ENCODE measurements at places on chromosomes 3 and 15. TPM values are rescaled to one million over a fixed set of nuclear protein-coding genes. Genes with fewer than 3 reads are reported as not detected.

NMB gene
- total RNA-seq = 12.6 TPM

CYP1A2 gene
- not detected for total RNA-seq

BOC gene
- total RNA-seq = 0.49 TPM

NDUFB4 gene
- 143 TPM for total RNA-seq

TTLL13 gene
- total RNA-seq = 0.07 TPM

RHOV gene
- 0.23 TPM for total RNA-seq

GRCh38 chr3:172107403-172107802 is 68.0 kb downstream of the FNDC3B start:
- DNase-seq = no peak

- no peak for DNase-seq
Observed at GRCh38 chr3:196458063-196458462, 25.8 kb upstream of the UBXN7 start.

GRCh38 chr3:61299343-61300005 is 48.2 kb upstream of the FHIT start:
- peak; percentile 65 for DNase-seq

GRCh38 chr15:73366766-73367623 is 1.8 kb downstream of the HCN4 start:
- DNase-seq = no peak

- no peak for DNase-seq
Observed at GRCh38 chr3:17387108-17387507, 355.3 kb downstream of the TBC1D5 start.

- DNase-seq = no peak
Observed at GRCh38 chr15:51760805-51761204, 9.4 kb downstream of the TMOD2 start.

GRCh38 chr15:89074402-89075012 is 13.7 kb upstream of the ABHD2 start:
- DNase-seq = no peak

- no peak for DNase-seq
Observed at GRCh38 chr3:123036352-123037014, 8.9 kb upstream of the SEMA5B start.

GRCh38 chr3:39276746-39277145 is 3.1 kb downstream of the CX3CR1 start:
- DNase-seq = no peak

DNA sequence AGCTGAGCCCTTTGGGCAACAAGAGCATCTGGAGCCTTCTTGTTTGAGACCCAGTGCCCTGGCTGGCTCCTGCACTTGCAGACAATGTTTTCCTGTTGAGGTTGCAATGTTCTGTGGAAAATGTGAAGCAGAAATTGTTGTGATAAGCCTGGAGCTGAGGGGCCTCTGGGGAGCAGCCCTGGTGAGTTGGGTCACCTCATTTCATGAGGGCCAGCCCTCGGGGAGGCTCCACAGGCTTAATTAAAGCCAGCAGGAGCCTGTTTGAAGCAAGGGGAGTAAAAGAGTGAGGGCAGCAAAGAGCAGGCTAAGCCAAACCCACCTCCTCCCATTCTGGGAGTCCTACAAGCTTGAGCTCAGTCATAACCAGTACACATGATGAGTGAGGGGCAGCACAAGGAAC is 154.3 kb downstream of the ALDH1A2 start:
- no peak for DNase-seq

GRCh38 chr3:168102735-168103410 is 7.1 kb upstream of the GOLIM4 start:
- DNase-seq = no peak

DNA sequence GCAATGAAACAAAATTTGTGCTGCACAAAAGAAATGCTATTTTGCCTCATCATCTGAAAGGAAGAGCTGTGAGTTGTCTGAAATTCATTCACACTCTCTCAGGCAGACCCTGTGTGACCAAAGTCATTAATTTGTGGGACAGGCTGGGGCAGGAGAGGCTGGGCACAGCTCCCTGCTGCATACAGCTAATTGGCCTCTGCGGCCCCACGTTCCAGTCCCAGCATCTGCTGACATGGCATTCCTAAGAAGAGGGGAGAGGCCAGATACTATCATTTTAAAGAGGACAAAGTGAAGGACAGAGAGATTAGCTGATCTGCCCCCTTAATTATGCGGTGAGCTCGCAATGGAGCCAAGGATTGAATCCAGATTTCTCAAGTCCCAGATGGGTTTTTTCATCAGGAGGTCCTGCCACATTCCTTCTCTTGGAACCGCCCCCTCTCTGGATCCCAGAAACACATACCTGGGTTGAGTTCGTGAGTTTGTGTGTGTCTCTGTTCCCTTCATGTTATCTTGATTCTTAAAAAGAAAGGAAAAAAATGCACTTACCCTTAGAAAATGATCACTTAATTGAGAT is 25.1 kb downstream of the POLR2M start:
- no peak for DNase-seq

- no peak for DNase-seq
Observed at GRCh38 chr15:77859491-77860060, 217.9 kb downstream of the TBC1D2B start.

GRCh38 chr15:29711531-29711930 is 110.7 kb downstream of the TJP1 start:
- no peak for DNase-seq

- no peak for DNase-seq
Observed at GRCh38 chr3:170419557-170420087, 954 bp downstream of the CLDN11 start.

DNA sequence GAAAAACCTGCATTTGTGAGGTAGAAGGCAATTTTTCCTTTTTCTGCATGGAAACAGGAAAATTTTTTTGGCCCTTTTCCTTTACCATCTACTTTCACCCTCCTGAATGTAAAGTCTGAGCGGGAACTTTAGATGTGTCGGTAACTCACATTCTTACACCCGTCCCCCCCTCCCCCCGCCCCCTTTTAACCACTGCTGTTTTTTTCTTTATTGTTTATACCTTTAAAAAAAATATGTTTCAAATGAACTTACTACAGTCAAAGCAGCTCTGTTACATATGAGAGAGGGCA is 487 bp upstream of the HES1 start:
- DNase-seq = no peak

- no peak for DNase-seq
Observed at GRCh38 chr3:97942801-97943546, 29.3 kb downstream of the RIOX2 start.

DNA sequence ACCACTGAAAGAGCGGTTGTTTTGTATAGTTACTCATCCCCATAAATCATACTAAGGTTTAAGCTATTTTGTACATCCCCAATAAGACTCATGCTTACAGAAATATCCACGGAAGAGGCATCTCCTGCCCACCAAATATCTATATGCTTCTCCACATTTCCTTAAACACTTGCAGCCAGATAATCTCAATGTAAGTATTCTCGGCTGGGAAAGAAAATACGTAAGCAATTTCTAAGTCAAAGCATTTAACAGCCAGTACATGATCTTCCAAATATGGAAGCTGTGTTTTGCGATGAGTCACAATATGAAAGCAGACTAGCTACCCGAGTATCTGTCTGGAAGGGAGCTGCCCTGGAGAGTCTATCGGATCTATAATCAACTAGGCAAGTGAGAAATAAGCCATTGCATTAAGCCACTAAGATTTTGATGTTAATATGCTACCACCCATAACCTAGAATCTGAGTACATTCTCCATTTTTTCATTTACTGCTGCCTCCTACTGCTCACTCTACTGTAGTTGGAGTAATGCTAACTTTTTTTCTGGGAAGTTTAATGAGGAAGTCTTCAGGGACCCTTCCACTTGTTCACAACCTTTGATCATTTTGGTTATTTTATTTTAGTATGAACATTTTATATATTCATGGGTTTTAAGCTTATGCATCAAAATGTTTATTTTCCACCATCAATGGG is 26.9 kb upstream of the ZMAT3 start:
- no peak for DNase-seq

GRCh38 chr3:158312560-158313141 is 202.8 kb downstream of the RSRC1 start:
- DNase-seq = no peak

GRCh38 chr3:59367150-59367549 is 317.3 kb upstream of the CFAP20DC start:
- peak; percentile 10 for DNase-seq
